ENCODE measurements at places on chromosomes 4 and X.

- peak; percentile 77 for DNase-seq
These were observed at the start of gene HSD17B10 for GRCh38 chrX:53433651-53434639. Gene HSD17B10 (minus strand): TSS chrX:53434370. CDS start chrX:53434345, 25 bp downstream.

DNA sequence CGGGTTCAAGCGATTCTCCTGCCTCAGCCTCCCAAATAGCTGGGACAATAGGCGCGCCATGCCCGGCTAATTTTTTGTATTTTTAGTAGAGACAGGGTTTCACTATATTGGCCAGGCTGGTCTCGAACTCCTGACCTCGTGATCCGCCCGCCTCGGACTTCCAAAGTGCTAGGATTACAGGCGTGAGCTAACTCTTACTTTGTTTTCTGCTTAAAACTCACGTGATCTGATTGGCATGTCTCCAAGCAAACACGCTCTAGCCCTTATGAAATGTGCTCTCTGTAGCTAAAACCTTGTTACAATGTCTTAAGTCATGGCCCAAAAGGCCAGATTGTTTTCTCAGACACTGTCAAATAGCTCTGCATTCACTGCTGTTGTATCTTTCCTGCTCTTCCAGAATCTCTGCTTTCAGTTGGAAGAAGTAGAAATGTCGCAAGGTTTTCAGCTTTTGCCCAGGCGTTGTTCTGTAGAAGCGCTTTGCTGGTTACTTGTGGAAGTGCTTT lies 39.7 kb upstream of the OGT start:
- no peak for DNase-seq

DNA sequence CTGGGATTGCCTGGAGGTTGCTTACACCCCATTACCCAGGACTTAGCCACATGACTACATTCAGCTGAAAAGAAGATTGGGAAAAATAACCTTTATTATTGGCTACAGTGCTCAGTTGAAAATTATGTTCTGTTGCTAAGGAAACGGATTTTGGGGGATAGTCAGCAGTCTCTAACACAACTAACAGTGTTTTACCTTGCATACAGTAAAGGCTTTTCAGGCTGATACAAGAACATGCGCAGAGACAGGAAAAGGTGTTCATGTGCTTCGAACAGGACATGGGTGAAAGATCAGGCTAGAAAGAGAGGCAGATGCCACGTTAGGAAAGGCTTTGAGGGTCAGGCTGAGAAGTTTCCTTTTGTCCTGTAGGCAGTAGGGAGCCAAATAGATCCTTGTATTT lies 14.8 kb upstream of the RHOH start:
- no peak for DNase-seq

GRCh38 chr4:155377276-155377675 lies 511 bp upstream of the MAP9 start:
- no peak for DNase-seq

DNA sequence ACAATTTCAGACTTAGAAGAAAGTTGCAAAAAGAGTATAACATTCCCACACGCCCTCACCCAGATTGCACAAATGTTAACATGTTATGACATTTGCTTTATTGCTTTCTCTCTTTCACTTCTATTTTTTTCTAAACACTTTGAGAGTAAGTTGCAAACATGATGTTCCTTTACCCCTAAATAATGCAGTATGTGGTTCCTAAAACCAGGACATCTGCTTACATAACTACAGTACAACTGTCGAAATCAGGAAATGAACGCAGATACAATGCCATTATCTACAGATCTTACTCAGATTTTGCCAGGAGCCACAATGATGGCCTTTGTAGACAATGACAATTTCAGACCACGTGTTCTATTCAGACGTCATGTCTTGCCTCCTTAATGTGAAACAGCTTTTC lies 22.4 kb downstream of the SH3TC1 start:
- no peak for DNase-seq

- no peak for DNase-seq
These were observed 17.9 kb downstream of the ASMTL start for GRCh38 chrX:1434871-1435240.

- no peak for DNase-seq
These were observed 2.2 kb downstream of the TMEM156 start for GRCh38 chr4:39029752-39030694.

- DNase-seq: no peak
These were observed 66.8 kb downstream of the SPIN3 start for GRCh38 chrX:56928546-56928945.

- DNase-seq: no peak
These were observed 95.7 kb downstream of the COMMD8 start for GRCh38 chr4:47367761-47368160.

GRCh38 chr4:98663226-98664006 lies 5.0 kb upstream of the TSPAN5 start:
- peak; percentile 31 for DNase-seq

- no peak for DNase-seq
These were observed 6.3 kb downstream of the DCHS2 start for GRCh38 chr4:154485127-154485773.

DNA sequence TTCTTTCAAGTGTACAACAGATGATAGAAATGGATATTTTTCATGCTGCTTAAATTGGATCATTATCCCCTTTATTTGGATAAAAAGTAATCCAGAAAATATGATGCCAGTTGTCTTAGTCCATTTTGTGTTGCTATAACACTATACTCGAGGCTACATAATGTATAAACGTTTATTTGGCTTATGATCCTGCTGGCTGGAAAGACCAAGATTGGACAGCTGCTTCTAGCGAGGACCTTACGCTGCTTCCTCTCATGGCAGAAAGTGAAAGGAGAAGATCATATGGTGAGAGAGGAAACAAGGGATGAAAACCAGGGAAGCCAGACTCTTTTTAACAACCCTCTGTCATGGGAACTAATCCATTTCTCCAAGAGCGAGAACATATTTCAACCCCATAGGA lies 102.7 kb downstream of the TRAM1L1 start:
- DNase-seq: no peak

DNA sequence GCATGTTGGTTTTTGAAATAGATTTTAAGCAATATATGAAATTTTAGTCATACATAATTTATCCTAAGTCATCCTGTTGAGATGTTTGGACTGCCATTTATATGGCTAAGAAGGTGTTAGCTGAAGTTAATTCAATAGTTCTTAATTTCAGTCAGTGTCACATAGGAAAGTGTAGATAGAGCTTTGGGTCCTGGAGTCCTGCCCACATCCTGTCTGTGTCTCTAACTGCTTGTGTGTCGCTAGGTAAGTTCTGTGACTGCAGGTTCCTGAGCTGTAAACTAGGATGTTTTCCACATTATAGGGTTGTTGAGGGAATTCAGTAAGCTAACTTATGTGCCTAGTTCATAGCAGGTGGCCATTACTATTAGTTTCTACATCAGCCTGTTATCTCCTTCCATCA lies 20.7 kb downstream of the OFD1 start:
- no peak for DNase-seq

DNA sequence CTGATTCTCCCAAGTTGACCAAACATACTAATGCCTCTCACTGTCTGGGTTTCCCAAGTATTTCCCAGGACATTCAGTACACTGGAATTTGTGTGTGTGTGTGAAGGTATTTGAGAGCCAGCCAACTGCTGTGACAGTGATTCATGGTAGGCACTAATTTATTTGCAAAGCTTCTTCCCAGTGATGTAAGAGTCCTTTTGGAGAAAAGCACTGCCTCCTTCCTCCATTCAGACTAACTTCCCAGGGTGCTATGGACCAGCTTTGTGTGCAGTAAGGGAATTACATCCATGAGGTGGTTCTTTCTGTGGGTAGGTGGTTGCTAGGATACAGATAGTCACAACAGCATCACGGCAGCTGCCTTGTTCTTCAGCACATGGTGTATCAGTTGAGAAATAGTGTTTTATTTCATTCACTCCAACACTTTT lies 8.7 kb downstream of the EGF start:
- no peak for DNase-seq

DNA sequence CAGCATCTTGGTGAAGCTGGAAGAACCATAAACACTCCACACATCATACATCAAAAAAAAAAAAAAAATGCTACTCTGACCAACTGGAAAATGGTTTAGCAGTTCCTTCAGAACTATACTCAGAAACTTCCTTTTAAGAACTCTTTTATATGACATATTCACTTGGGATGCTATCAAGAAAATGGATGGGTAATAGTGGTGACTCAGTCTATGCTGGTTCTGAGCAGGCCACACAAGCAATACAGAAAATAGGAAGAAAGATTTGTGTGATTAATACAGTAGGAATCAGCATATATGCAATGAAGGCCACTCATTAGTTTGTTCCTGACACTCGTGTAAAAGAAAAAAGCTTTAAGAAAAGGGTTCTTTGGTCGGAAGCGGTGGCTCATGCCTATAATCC lies 123.5 kb upstream of the FAT4 start:
- DNase-seq: no peak

DNA sequence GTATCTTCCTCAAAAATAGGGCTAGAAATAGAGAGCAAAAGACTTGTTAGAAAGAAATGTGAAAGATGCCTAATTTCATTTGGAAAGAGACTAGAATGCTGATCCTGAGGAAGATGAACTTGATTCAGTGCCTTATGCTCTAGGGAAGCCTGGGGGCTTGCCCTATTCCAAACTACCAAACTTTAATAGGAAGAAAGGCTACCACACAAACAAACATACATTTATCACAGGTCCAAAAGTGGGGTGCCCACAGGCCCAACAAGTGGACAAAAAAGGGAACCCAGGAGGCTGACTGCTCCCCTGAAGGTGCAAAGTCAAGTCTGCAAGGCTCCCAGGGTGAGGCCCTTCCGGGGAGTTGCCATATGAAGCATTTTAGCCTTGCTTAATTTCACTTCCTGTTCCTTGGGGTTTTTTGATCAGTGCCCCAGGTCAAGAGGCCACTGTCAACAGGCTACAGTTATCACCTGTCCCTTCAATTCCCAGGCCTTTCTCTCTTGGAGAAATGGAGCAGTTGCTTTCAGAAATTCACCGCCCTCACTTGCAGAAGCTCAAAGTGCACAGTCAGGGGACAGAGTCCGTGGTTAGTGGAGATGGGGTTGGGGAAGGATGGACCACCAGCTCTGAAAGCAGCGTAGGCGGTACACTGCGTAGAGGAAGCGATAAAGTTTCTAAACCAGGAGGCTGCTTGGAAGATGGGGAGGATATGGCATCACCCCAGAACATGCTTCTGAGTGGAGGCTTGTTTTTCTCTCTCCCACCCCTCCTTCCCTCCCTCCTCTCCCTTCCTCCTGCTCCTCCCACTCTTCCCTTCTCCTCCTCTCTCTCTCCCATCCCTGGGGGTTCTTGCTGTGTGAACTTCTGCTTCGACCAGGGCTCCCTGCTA lies 36.4 kb downstream of the TMEM154 start:
- DNase-seq: no peak

DNA sequence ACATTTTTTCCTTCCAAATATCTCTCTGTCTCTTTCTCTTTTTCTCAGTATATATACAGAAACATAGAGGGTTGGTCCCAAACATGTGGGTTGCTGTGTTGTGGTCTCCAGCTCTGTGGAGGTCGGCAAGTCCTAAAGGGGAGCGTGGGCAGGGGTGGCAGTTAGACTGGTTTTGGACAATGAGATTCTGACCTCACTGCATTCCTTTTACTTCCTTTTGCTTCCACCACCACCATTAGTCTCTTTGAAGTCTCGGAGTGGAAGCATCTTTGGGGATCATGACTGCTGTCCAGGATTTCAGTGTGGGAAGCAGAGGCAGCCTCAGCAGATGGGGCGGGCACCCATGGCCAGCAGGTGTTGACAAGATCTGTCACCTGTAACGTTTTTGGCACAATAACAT lies 1091.8 kb downstream of the RAPGEF2 start:
- no peak for DNase-seq

DNA sequence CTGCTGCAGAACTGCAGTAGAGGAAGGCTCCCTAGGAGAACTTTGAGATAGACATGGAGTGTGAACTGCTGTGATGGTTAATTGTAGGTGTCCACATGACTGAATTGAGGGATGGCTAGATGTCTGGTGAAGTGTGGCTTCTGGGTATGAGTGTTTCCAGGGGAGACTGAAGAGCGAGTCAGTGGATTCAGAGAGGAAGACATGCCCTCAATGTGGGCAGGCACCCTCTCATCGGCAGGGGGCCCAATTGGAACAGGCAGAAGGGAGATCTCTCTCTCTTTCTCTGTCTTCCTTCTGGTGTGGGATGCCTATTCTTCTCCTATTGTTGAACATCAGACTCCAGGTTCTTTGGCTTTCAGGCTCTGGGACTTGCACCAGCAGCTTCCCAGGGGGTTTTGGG lies 304.7 kb upstream of the GATB start:
- DNase-seq: no peak

- DNase-seq: no peak
These were observed 51.2 kb upstream of the MTNR1A start for GRCh38 chr4:186606591-186606992.

GRCh38 chrX:123274796-123275195 lies 90.7 kb downstream of the GRIA3 start:
- no peak for DNase-seq

DNA sequence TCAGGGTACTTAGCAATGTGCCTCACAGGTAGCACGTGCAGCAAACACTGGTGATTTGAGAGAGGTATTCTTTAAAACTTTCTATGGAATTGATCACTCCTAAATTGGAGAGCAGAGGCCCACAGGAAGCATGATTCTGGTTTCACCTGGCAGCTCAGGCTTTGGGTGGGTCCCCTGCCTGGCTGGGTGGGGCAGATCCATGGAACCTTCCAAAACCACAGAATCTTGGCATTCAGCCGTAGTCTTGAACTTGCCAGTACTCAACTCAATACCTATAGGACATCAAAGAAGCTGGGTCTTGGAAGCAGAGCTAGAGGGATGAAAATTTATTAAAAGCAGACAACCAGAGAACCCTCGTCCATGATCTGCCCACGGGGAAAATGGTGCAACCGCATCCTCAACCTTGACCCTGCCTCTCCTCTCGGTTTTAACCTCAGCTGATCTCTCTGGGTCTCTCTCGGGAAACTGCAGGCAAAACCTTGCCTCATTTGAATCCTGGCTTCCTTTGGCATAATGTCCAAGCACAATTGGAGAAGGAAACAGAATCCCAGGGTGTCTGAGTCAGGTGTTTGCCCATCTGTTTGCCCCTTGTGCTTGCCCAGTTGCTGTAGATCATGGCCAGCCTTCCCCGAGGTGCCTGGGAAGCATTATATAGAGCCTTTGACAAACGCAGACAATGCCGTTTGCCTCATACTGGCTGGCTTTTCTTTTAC lies 22.9 kb downstream of the OTOP1 start:
- no peak for DNase-seq

DNA sequence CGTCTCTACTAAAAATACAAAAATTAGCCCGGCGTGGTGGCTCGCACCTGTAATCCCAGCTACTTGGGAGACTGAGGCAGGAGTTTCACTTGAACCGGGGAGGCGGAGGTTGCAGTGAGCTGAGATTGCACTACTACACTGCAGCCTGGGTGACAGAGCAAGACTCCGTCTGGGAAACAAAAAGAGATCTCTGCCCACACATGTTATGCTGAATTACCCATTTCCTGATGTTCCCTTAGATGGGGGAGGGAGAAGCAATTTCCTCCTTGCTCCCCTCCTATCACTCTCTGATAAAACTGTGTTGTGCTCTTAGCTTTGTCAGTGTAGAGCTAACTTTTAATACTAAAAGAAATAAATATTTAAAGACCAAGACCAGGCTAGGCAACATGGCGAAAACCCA lies 102.5 kb downstream of the LARP7 start:
- no peak for DNase-seq

DNA sequence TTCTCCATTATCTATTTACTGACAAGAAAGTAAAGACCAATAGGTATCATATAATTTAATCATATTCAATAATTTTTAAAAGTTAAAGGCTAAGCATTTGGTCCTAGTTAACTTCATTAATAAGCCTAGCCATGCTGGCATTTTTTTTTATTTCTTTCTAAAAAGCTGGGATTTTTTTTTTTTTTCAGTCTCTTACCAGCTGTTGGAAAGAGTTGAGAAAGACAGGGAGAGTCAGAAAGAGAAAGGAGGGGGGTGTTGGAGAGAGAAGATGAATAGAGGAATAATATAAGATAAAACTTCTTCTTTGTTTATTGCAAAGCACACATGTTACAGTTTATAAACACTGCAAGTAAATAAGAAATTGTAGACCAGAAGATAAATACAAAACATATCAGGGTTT lies 5.9 kb upstream of the NR3C2 start:
- no peak for DNase-seq
